ENCODE measurements at places on chromosomes 3 and 15.

DNA sequence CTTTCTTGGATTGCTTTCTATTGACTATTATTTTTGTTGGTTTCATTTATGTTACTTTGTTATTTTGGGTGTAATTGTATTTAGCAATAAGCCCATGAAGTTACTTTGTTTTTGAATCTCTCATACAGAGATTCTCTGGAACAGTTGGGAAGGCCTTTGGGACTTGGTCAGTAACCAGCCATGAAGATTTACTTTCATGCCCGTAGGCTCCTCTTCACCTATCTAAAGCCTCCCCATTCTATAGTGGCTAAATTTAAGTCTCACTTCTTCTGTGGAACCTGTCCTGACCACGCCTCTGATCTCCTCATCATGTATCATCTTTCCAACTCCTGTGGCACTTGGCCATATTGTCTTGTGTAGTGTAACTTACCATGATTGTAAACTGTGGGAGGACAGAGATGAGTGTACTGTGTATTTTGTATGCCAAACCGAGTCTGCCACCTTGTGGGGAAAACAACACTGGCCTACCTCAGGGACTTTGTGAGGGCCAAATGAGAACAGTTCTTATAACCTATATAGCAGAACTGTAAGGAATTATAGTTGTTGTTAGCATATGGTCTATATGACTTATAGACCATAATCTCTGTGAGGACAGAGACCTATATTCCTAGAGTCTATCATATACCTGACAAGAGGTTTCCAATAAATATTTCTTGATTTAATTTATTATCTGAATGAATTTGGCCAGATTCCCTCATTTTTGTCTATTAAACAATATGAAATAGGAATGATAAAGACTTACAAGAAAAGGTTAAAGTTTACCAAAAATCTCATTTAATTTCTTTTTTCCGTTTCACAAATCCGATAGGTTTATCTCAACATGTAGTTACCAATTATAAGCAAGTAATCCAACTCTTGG, 75.0 kb downstream of the STARD9 start:
- no peak for DNase-seq

- DNase-seq, result no peak
These were observed 74.8 kb downstream of the AQP9 start for GRCh38 chr15:58212909-58213526.

GRCh38 chr3:15726881-15727280, 70.9 kb downstream of the ANKRD28 start:
- no peak for DNase-seq

DNA sequence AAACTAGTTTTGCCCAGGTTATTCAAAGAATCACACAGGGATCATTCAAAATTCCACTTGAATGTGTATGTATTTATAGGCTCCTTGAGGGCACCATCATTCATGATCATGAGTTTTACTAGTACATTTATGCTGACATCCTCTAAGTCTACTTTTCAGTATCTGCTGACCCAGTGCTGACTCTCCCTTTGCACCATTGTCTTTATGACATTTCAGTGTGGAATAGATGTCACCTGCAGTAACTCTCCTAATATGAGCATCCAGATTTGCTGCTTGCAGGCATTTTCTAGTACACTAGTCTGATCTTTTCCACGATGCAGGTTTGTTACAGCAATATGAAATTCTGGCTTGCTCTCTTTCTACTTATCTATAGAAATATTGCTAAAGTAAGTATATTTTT, 1603.5 kb downstream of the SI start:
- DNase-seq, result no peak

DNA sequence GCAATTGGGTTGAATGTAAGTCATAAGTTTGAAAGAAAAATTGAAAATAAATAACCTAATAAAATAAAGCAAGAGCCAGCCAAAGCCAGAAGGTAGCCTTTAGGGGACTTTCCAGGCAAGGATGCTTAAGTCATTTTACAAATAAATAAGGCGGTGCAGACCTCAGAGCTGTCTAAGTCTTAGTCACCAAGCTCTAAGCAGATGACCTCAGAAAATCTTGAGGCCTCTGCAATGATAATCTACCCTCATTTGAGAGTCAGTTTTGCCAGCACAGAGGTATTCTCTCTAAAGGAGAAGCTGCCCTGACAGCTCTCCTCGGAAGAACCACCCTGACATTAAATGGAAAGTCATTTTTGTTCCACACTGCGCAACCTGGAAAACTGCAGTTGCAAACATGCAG, 113.9 kb downstream of the OXNAD1 start:
- DNase-seq, result no peak

- no peak for DNase-seq
These were observed 20.9 kb upstream of the MELTF start for GRCh38 chr3:197050511-197050910.

GRCh38 chr3:81565041-81565440, 196.4 kb downstream of the GBE1 start:
- no peak for DNase-seq

- DNase-seq, result no peak
These were observed 51.7 kb downstream of the GOLIM4 start for GRCh38 chr3:168044049-168044448.
